ENCODE measurements at places on chromosomes 3 and 15. TPM values are rescaled to one million over a fixed set of nuclear protein-coding genes. Genes with fewer than 3 reads are reported as not detected.
A peak's percentile ranks its signal among the peaks of the same experiment; 100 is the strongest.

DNA sequence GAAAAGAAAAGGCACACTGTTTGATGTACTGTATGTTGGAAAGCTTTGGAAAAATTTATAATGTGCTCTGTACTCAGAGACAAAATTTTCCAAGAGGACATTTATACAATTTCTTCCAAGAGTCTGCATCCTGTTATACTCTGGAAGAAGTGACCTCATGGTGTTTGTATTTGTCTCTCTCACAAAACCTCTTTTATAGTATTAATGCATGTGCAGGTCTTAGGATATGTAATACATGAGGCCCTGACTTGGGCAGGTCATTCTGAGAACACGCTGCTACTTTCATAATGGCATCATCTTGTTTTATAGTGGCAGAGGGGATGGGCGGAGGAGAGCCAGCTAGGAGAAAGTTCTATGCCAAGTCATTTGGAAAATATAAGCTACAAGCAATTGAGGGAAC, 72.0 kb upstream of the P3H2 start:
- DNase-seq = no peak

CCR9 gene
- 0.23 TPM for total RNA-seq

CD200R1 gene
- 1.5 TPM for total RNA-seq

ANKUB1 gene
- total RNA-seq = not detected

SCN5A gene
- 0.20 TPM for total RNA-seq

- no peak for DNase-seq
Measured at GRCh38 chr15:77546870-77547269, 85.8 kb downstream of the LINGO1 start.

ZNF80 gene
- total RNA-seq = 0.17 TPM

GRCh38 chr15:85603703-85604102, 191.0 kb downstream of the KLHL25 start:
- no peak for DNase-seq

MED12L gene
- 7.5 TPM for total RNA-seq

GRCh38 chr3:153354641-153355040, 192.6 kb downstream of the RAP2B start:
- DNase-seq = no peak

GRCh38 chr15:57635300-57635909, 43.7 kb downstream of the MYZAP start:
- DNase-seq = no peak

GOLIM4 gene
- total RNA-seq = 76.6 TPM

DNA sequence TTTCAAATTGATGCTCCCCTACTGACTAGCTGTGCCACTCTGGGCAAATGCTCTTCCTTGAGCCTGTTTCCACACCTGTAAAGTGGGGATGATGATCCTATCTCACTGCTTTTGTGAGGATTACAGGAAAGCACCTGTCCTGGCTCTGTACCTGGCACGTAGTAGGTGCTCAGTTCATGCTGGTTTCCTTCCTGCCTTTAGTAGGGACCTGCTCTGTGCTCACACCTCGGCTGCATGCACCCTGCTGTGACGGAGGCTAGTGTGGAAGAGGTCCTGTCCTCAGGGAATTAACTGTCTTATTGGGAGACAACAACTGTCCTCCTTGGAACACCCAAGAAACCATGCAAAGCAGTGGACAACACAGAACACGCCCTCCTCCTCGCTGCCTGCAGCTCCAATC, 61.8 kb downstream of the RPL39L start:
- no peak for DNase-seq

TM4SF1 gene
- 139 TPM for total RNA-seq

DNA sequence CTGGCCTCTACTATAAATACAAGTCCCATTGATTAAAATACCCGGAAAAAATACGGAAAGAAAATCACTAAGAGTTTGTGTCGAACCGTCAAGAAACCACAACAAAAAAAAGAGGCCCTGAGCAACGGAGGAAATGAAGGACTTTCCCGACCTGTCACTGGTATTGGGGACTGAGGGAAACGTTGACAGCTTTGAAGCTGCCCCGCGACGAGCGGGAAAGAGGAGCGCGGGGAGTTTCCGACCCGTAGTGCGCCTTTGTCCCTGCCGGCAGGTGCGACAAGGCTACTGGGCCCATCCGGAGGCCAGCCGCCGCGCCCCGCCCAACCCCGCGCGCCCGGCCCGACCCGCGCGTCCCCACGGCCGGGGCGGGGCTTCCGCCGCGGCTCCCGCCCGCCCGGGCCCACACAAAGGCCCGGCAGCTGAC, 416 bp downstream of the PBRM1 start:
- peak; percentile 71 for DNase-seq

GRCh38 chr3:178381971-178382448, 154.2 kb upstream of the KCNMB2 start:
- DNase-seq = no peak

DNA sequence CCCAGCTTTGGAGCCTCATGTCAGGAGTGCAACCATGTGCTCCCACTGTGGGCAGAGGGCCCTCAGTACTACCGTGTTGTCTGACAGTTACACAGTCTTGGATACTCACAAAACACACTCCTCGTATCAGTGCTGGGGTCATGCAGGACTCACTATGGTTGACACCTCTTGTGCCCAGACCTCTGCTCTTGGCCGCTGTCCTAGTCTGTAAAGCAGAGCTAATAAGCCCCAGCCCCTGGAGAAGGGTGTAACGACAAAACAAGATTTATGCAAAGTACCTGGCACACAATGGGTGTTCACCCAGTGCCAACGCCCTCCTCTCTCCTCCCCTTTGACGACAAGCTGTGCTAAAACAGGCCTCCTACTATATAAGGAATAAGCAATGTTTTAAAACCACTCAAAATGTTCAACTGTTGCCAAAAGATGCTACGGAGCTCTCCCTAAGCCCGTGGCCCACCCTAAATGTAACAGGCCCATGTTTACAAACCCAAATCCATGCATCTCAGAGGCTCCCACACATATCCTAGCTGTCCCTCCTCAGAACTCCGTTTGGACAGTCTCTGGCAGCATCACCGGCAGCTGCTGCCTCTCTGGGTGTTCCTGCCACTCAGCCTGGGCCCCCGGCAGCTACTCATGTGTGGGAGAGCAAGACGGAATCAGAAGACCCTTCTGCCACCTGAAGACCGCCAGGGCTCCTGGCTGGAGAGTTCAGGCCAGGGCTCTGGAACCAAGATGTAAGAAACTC, 65.8 kb downstream of the MRPL46 start:
- no peak for DNase-seq

GRCh38 chr15:31476866-31477265, 150.2 kb downstream of the KLF13 start:
- DNase-seq = no peak

GRCh38 chr15:82301296-82302016, 38.8 kb downstream of the SAXO2 start:
- DNase-seq = no peak

GRCh38 chr3:133841196-133841595, 35.6 kb downstream of the SRPRB start:
- DNase-seq = no peak

DNA sequence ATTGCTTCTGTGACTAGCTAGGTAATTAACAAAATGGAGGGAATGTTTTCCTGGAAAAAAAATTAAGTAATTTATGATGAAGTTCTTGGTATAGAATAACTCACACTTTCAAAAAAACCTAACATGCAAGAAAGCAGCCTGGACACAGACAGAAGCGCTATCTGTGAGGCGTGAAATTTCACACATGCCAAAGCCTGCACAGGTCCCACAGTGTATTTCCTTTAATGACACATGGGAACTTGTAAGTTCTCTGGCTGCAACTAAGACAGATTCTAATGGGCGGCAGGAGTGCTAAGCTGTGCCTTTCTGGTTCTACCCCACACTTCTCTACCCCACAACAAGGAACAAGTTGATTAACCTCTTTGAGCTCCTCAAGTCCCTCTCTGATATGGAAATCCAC, 84.9 kb upstream of the NEO1 start:
- DNase-seq = no peak

FBLN2 gene
- total RNA-seq = 44.3 TPM

C3orf20 gene
- not detected for total RNA-seq

MAGEF1 gene
- total RNA-seq = 43.3 TPM

DNA sequence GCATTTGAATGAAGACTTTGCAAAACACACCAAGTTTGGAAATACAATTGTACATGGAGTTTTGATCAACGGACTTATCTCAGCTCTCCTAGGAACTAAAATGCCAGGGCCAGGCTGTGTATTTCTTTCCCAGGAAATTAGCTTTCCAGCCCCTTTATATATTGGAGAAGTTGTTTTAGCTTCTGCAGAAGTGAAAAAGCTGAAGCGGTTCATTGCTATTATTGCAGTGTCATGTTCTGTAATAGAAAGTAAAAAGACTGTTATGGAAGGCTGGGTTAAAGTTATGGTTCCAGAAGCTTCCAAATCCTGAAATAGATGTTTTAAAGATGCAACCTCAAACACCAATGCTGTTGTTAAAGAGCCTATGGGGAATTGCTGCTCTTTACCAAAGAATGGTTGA, 11.5 kb downstream of the HTD2 start:
- no peak for DNase-seq

DNA sequence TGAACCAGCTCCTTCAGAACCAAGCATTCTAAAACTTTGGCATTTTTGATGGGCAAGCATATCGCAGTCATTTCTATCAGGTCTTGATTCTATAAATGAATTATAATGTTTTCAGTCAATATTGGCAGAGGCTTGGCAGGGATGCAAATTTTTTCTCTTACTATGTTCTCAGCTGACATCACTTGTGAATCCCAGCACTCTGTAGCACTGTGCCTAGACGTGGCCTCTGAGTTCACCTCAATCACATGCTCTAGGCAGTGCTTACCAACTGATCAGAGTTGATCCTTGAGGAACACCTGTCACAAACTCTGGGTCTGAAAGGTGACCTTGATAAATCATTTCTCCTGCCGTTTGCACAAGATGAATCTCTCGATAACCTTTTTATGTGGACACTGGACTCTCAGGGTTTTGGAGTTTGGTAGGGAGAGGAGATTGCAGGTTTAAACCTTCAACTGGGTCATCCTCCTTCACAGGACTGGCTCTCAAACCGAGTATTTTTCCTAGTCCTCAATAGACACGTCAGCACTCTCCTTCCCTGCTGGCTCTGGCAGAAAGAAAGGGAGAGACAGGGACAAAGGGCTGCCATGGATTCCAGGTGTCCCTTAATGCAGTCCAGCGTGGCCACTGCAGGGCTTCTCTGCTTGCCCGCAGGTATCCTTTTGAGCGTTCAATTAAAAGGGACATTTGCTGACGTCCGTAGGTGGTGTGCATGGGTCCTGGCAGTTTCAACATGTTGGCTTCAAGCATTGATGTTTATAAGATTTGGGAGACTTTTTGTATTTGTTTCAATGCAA, 222.3 kb upstream of the CMC1 start:
- DNase-seq = no peak

CCR1 gene
- total RNA-seq = 4.8 TPM

NUDT16 gene
- 31.7 TPM for total RNA-seq

- no peak for DNase-seq
Measured at GRCh38 chr3:28936154-28936553, 344.7 kb upstream of the RBMS3 start.

SYNM gene
- total RNA-seq = 167 TPM

DNA sequence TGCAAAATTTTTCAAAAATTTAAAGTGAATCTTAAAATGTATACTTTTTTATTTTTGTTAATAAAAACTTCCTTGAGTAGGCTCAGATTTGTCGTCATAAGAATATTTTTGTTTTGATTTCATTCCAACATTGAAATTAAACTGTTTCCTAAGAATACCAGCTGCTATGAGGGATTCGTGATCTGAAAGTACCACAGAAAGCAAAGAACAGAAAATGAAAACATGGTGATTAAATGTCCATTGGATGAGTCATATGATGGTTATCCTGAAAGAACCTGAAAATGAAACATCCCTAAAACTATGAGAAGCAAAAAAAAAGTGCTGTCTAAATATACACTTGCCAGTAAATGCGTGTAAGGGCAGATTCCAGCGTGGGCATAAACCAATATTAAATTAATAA, 143.8 kb downstream of the GMNC start:
- DNase-seq = no peak

DNA sequence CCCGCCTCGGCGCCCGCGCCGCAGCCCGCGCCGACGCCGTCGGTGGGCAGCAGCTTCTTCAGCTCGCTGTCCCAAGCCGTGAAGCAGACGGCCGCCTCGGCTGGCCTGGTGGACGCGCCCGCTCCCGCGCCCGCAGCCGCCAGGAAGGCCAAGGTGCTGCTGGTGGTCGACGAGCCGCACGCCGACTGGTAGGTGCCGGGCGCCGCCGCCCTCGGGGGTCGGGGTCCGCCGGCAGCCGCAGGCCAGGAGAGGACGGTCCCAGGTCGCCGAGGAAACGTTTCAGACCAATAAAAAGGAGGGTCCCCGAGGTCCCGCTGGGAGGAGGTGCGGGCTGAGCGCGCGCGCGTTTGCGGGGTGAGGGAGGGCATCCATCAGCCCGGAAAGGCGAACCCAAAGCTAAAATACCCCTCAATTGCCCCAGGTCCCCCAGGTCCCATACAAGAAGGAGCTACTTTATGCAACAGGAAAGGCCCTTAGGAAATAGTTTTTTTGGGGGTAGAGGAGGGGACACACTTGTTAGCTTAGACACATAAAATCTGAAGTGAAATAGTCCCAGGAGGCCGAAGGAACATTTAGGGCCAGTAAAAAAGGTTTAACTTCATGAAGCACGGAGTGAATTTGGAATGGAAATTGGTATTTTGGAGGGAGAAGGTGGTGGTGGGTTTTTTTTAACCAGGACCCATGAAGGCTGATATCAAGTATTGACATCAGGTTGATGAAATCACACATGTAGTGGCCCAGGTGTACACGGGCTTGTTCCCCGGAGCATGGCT, 739 bp downstream of the SYN2 start:
- DNase-seq = no peak

- DNase-seq = no peak
Measured at GRCh38 chr3:46574881-46575576, 8.9 kb upstream of the LRRC2 start.

GRCh38 chr3:113242096-113242581, 30.8 kb downstream of the BOC start:
- DNase-seq = no peak

GRCh38 chr15:69554279-69554961, 101.8 kb downstream of the RPLP1 start:
- peak; percentile 55 for DNase-seq

ASB14 gene
- total RNA-seq = not detected

DNA sequence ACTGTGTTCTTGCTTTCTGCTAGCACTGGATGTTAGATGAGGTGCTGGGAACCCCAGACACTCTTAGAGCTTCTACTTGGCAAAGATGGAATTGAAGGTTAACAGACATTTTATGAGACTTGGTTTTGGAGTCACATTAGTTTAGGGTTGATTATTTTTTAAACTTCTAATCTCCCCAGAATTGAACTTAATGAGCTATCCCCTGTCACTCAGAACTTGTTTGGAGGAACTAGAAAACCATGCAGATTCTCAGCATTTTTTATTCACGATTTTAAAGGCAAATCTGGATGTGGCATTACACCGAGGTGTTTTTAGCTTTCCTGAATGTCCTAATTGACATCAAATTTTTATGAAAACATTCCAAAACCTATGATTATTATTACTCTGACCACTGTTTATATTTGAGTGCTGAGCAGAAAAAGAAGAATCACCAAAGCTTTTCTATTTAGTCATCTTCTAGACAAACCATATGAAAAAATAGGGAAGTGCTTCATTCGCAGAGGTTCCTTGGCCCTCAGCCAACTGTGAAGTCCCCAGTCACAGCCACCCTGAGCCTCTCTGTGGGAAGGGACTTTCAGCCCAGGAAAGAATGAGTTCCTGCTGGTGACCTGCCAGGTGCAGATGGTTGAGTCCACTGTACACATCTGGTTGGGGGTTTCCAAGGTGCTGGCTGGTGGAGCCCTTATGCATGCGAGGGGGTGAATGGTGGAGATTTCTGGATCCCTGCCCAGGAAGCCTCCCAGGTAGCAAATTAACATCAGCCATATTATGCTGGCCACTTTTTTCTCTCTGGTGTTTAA, 196.0 kb upstream of the TOPAZ1 start:
- peak; percentile 19 for DNase-seq

FRMD4B gene
- total RNA-seq = 34.1 TPM

MINDY2 gene
- 23.7 TPM for total RNA-seq

- peak; percentile 45 for DNase-seq
Measured at GRCh38 chr15:80780416-80781221, 1.4 kb downstream of the CEMIP start.
